ENCODE measurements at places on chromosomes 12 and 14.

DNA sequence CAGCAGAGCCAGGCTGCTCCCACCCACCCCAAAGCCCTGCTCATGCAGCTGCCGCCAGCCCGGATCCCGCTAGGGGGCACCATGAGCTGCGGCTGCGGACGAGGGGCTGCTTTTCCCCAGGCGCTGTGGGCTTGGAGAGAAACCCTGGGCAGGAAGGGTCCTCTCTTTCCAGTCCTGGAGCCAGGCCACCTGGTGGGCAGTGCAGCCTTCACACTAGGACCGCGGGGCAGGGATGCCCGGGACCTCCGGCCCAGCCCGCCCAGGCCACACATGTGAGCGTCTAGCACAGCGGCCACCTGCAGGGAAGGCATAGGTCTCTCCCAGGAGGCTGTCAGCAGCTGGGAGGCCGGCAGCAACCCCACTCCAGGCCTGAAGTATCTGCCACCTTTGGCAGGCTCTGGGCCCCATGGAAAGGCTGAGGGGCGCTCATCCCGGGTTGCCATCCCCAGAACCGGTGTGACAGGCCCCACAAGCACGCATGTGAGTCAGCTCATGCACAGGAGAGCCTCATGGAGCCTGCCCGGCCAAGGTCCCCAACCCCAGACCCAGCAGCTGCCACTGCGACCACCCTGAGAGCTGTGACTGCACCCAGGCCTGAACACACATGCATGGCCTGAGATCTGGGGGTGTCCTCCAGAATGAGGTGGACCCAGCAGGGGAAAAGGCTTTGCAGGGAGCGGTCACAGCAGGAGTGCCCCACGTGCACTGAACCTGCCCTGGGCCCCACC is 280.0 kb upstream of the RTL1 start:
- no peak for DNase-seq

DNA sequence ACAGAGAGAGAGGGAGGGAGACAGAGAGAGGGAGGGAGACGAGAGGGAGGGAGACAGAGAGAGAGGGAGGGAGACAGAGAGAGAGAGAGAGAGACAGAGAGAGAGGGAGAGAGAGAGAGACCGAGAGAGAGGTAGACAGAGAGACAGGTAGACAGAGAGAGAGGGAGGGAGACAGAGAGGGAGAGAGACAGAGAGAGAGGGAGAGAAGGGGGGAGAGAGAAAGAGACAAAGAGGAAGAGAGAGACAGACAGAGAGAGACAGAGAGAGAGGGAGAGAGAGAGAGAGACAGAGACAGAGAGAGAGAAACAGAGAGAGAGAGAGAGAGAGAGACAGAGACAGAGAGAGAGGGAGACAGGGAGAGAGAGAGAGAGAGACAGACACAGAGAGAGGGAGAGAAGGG is 47.8 kb upstream of the GALNT9 start:
- no peak for DNase-seq

DNA sequence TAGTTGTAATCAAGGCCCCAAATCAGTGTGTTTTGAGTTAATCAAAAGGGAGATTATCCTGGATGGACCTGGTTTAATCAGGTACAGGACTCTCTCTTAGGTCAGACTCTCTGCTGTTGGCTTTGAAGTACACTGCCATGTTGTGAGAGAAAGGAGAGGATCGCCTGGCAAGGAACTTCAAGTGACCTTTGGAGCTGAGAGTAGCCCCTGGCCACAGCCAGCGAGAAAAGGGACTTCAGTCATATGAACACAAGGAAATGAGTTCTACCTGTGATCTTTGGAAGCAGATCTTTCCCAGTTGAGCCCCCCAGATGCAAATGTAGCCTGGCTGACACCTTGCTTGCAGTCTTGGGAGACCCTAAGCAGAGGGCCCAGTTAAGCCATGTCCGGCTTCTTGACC is 68.3 kb upstream of the CPM start:
- no peak for DNase-seq

DNA sequence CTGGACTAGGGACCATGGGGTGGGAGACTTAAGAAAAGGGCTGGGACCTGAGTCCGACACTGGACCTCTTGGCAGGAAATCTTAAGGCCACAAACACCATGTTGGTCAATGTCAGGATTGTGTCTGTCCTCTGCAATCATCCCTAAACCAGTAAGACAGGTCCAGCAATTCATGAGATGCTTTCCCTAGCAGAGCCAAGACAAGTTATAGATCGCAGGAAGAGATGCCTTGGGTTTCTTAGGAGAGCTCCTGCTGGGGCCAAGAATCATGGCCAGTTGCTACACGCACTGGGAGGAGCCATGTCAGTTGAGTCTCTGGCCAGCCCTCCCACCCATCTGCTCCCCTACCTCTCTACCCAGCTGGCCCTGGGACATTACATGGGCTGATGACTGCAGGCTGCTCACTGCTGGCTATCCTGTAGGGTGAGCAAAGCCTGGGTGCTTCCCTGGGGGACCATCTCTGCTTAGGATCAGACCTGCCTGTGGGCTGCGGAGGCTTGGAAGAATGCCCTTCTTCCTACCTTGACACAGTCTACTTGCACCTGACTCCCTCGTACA is 14.2 kb downstream of the PLEKHH1 start:
- no peak for DNase-seq

- DNase-seq = no peak
Observed at GRCh38 chr12:110687396-110688169, 1.3 kb downstream of the HVCN1 start.

DNA sequence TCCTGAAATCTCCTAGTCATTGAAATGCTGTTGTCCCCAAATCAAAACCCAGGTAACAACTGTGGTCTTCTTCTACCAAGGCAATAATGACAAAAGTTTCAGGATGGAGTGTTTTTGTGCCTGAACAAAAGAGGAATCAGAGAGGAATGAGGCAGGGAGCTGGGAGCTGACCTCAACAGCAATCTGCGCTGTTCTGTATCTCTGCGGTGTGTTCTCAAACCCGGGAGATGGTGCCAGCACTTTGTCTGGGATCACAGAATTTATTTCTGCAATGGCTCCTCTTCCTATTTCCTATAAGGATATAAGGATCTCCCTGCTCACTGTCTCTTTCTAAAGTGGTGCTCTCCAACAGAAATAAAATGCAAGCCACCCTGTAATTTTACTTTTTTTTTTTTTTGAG is 449 bp upstream of the GLT8D2 start:
- DNase-seq = no peak

- no peak for DNase-seq
Observed at GRCh38 chr12:30792648-30793499, 38.1 kb upstream of the CAPRIN2 start.

GRCh38 chr12:110023059-110023980 is 24.1 kb downstream of the ANKRD13A start:
- no peak for DNase-seq

GRCh38 chr12:99436584-99436983 is 211.0 kb upstream of the GARIN6 start:
- DNase-seq = no peak

DNA sequence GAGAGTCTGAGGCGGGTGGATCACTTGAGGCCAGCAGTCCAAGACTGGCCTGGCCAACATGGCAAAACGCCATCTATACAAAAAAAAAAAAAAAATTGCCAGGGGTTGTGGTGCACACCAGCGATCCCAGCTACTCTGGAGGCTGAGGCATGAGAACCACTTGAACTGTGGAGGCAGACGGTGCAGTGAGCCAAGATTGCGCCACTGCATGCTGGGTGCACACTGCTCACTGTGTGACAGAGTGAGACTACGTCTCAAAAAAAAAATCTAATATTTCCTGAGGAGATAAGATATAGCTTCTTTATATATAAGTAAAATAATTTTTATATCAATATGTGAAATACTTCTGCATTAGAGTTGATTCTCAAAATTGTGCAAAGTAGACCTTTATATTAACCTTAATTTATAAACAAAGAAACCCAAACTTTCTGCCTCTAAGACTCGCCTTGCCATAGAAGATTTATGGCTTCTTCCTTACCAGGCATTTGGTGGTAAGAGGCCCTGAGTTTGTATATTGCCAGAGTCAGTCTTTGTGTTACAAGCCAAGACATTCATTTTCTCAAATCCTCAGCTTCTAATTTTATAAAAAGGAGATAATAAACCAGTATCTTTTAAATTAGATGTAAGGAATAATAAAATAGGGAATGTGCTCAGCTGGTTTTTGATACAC is 1226.7 kb downstream of the FLRT2 start:
- no peak for DNase-seq

GRCh38 chr14:106044949-106045596 is 518.7 kb downstream of the TMEM121 start:
- DNase-seq = peak; percentile 71

GRCh38 chr12:80830533-80831088 is 107.1 kb downstream of the LIN7A start:
- DNase-seq = no peak

GRCh38 chr12:40219760-40220159 is 5.0 kb upstream of the LRRK2 start:
- DNase-seq = no peak

GRCh38 chr12:24950231-24950834 is 1.4 kb upstream of the BCAT1 start:
- no peak for DNase-seq

- no peak for DNase-seq
Observed at GRCh38 chr12:12901158-12901791, 9.9 kb downstream of the GPRC5A start.

DNA sequence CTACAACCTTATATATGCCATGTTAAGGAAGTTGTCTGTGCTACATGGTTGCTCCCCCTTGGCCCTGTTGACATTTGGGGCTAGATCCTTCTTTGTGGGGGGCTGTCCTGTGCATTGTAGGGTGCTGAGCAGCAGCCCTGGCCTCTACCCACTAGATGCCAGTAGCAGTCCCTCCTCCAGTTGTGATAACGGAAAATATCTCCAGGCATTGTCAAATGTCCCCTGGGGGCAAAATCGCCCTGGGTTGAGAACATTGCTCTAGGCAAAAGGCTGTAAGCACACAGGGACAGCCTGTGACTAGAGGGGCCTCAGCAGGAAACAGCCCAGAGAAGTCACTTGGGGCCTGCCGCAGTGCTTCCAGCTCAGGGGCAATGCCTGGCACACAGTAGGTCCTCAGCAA is 1100.3 kb downstream of the BCL11B start:
- no peak for DNase-seq

DNA sequence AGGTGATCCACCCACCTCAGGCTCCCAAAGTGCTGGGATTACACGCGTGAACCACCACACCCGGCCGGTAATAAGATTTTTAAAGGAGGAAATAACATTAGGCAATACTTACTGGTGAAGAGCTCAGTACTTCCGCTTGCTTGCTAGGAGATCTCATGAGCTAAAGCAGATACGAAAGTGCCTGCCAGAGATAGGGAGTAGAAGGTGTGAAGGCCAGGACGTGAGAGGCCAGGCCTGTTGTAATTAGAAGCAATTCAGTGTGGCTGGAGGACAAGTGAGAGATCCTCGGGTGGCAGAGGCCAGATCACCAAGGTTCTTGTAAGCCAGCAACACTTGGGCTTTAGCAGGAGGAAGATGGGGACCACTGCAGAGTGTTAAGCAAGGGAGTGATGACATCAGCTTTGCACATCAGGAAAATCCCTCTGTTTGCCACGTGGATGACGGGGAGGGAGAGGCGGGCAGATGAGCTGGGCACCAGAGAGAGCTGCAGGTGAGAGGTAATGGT is 7.6 kb downstream of the TECPR2 start:
- no peak for DNase-seq

- no peak for DNase-seq
Observed at GRCh38 chr12:52699960-52700359, 3.4 kb downstream of the KRT77 start.

- DNase-seq = no peak
Observed at GRCh38 chr12:116027551-116027821, 250.0 kb downstream of the MED13L start.

GRCh38 chr12:124722878-124723277 is 140.8 kb downstream of the SCARB1 start:
- DNase-seq = no peak

- DNase-seq = no peak
Observed at GRCh38 chr12:49054096-49054495, 6.5 kb downstream of the KMT2D start.

GRCh38 chr14:97539411-97539795 is 742.2 kb downstream of the VRK1 start:
- no peak for DNase-seq

GRCh38 chr12:105769486-105769885 is 369.3 kb downstream of the NUAK1 start:
- no peak for DNase-seq

DNA sequence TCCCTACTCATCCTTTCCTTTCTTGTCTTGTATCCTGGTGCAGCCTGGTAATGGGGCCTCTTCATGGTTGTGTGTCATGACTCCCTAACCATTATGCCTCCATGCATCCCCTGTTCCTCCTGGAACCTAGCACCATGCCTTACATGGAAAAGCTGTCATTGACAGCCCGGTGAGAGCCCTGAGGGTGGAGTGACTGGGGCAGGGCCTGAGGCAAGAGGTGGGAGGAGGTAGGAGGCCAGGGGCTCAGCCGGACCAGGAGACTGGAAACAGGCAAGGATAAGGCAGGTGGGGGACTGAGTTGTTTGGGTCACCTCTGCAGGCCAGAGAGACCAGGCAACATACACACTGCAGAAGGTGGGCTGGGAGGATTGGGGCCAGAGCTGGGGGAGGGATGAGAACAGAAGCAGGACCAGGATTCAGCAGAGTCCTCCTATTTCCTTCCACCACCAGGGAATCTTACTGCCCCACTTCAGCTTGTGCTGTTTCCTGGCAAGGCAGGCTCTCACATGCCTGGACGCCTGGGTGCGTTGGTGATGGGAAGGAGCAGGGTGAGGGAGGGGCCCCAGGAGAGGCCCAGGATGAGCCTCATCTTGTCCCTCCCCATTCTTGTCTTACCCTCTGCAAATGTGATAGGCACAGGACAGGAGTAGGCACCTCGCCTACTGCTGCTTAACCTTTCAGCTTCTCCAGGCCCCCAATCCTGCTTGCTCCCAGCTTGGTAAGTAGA is at the start of gene LTB4R2:
LTB4R2 (plus strand) TSS at position 603 of the 727 bp plus-strand sequence. CDS start 525 bp downstream, outside the sequence.
- DNase-seq = no peak

DNA sequence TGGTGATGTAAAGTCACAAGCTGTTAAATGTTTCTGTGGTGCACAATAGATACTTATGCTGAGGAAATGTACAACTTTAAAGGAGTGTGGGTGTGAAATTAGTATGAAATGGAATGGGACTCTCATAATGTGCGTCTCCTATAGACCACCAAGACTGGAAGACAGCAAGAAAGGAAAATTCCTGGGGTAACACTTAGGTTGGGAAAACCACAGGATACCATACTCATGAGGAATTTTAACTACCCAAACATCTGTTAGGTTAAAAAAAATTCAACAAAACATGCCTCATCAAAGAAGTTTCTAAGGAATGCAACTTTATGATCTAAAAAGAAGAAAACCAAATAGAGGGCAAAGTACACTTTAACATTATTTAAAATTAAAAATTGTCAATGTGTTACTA is 113.7 kb upstream of the MYF6 start:
- DNase-seq = no peak

DNA sequence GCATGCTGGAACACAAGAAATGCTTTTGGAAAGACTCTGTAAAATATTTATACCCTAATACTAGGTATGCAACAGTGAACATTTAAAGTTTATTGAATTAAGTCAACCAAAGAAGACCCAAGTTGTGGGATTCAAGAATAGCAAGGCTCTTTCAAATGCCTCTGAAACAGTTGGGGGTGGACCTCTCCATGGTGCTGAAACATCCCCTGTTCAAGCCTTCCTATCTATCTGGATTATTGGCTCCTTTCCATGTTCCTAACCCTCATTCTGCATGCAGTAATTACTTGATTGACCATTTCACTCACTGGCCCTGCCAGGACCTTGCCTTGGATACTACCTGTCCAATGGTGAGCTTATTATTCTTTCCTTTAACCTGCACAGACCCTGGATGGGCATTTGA is 349.7 kb downstream of the NRXN3 start:
- DNase-seq = no peak
